Natural killer cell (primary cell): ENCODE measurements at places on chromosomes 7 and 10.

DNA sequence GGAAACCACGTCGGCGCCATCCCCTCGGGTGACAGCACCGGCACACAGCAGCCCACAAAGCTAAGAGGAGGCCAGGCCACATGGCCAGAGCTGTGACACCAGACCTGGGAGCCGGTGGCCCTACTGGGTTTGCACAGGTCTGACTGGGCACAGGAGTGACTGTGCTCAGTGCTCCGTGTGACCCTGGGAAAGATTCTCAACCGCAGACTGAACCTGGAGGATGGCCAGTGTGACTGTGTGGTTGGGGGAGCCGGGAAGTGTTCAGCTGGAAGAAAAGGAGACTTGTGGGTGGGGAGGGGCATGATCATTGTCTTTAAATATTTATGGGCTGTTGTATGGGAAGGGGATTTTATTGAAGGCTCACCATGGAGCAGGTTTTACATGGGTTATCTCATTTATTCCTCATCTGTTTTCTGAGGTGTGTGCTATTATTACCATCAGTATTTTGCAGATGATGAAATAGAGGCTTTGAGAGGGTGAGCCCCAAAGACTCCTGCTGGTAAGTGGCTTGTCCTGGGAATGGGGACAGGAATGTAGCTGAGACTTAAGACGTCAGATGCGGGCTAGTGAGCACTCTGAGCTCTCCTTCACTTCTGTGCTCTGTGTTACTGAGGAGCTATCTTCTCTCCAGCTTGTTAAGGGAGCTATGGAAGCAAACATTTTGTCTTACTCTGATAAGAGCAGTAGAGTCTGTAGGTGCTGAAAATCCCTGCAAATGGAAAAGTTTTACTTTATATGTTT, 127.5 kb downstream of the TMEM178B start:
- DNase-seq = no peak

- DNase-seq = no peak
Measured at GRCh38 chr10:103021150-103021899, 103.2 kb downstream of the CNNM2 start.

DNA sequence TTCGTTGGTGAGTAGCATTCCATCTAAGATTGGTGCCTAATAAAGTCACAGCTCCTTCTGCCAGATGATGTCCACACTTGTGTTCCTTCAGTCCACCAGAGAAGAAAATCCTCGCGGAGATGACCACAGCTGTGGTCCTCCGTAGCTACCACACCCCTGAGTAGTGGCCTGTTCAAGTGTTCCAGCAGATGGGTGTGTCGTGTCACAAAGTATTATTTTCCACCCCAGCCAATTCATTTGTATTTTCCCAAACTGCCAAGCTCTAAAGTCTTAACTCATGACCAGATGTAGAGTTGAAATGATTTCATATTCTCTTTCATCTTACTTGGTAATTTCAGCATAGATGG, 251.3 kb upstream of the TCF7L2 start:
- no peak for DNase-seq

DNA sequence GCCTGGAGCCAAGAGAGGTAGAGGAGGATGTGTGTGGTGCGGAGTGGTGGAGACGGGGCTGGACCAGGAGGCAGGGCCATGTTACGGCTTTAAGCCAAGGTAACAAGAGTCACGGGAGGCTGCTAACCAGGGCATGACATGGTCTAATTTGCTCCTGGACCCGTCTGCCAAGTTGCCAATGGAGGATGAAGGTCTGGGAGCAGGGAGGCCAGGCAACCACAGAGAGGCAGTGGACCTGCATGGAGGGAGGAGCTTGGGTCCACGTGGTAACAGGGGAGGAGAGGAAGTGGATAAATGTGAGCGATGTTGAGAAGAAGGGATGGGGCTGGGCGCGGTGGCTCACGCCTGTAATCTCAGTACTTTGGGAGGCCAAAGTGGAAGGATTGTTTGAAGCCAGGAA, 31.0 kb downstream of the SRRM3 start:
- no peak for DNase-seq

DNA sequence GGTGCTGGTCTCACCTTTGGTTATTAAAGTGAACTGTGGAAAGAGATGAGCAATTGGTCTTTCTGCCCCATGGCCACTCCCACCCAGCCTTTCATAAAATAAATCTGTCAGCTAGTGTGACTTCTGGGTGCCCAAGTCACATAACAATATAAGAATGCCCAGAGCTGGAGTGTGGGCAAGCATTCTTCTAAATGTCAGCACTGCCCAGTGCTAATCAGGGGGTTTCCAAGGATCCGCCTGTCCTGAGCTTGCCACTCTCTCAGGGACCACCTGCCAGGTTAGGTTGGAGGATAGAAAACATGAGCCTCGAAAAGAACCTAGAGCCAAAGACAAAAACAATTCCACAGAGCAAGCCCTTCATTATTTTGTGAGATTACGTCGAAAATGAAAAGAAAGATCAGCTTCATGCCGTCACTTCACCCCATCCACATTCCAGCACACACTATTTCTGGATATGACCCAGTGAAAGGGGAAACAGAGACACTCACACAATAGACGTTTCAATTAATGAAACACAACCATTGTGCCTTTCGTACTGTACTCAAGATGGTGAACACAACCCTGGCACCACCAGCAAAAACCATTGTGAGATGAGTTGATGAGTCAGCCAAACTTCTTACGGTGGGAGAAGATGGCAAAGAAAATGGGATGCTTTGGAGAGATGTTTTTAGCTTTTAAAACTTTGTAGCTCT, 30.8 kb downstream of the SCRN1 start:
- DNase-seq = no peak

DNA sequence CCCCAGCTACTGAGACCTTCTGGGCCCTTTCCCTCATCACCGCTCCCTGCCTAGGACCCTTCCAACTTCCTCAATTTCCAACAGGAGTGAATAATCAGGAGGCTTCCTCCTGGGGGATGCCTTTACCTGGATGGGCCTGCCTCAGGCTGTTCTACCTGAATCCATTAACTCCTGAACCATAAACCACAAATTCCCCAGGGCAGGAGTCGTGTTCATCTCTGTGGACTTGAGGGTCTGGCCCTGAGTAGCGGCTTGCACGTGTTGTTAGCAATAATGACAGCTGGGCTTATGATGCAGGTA, 105.1 kb upstream of the GPR26 start:
- no peak for DNase-seq

DNA sequence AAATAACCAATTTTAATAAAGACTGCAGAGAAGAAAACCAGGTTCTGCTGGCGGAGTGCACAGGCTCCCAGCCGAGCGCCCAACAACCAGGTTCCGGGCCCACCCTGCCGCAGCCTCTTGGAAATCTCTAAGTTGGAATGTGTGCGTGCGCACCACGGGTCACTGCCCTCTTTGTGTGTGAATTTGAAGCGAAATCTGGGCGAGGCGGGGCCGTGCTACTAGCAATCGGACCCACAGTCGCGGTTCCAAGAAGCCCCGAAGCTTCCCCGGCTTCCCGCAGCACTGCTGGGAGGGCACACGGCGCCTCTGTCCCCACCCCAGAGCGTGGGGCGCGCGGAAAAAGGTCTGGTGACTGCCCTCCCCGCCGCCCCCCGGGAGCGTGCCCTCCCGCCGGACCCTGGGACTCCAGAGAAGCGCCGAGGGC, 666 bp upstream of the MAP3K8 start:
- no peak for DNase-seq

GRCh38 chr7:77760809-77761453, 37.3 kb downstream of the TMEM60 start:
- DNase-seq = no peak

DNA sequence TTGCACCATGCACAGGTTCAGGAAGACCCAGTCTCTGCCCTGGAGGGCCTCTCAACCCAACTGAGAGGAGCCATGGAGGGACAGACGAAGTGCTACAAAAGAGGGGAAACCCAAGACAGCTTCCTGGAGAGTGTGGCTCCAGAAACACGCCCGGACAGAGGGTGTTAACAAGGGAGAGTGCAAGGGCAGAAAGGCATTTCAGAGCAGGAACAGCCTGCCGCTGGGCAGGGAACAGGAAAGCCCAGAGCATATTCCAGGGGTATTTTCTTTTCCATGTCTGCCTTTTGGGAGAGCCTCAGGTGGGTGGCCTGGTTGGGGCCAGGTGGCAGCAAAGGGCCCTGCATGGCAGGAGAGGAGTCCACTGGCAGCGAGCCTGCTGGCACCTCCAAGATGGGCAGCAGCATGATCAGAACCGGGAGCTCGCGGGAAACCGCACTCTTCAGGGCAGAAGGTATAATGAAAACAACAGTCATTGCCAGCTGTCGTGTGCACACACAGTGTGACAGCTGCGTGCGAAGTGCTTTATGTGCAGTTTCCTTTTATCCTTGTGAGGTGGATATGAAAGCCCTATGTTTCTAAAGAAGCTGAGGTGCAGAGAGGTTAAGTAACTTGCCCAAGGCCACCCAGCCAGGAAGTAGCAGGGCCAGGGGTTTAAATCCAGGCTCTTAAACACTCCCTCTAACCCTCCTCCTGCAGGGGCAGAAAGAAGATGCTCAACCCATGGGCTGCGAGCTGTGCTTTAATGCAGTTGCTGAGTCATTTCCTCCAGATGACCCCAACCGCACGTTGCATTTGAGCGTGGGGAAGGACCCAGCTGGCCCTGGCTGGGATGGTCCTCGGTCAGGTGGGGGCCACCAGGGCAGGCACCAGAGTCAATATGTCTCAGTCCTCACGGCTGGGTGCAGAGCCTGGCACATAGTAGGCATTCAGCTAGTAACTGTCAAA, 128.6 kb downstream of the OAT start:
- DNase-seq = no peak

- DNase-seq = no peak
Measured at GRCh38 chr10:86583983-86584382, 62.4 kb upstream of the WAPL start.

DNA sequence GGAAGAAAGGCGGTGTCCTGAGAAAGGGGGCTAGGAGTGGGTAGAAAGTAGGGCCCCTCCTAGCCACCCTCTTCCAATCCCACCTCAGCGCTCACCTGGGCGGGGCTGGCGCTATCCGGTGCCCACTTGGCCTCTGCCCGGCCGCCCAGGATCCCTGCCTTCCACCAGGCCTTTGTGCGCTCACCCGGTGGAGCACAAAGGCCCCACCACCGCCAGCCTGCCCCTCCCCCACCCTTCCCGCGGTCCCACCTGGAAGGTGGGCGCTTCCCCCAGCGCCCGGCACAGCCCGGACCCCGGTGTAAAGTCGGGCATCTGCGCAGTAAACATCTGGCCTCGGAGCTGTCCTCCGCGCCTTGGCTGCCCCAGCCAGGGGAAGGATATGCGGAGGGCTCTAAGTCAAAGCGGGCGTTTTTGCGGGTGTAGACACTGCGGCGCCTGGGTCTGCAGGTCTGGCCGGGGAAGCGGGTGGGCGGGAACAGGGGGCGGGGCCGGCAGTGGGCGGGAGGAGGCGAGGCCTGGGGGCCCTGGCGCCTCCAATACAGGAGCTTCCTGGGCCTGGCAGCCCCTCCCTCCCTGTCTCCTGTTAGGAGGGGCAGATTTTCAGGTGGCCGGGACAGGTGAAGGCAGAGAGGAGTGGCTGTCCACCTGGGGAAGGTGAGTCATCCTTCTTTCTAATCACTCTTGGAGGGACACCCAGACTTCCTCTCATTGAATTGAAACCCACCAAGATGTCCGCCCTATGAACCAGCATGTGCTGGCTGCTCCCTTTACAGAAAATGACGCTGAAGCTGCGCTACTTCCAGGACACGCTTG, 49.3 kb downstream of the PNLIPRP2 start:
- DNase-seq = no peak

- DNase-seq = no peak
Measured at GRCh38 chr7:100406767-100407166, 21.7 kb downstream of the ZCWPW1 start.

DNA sequence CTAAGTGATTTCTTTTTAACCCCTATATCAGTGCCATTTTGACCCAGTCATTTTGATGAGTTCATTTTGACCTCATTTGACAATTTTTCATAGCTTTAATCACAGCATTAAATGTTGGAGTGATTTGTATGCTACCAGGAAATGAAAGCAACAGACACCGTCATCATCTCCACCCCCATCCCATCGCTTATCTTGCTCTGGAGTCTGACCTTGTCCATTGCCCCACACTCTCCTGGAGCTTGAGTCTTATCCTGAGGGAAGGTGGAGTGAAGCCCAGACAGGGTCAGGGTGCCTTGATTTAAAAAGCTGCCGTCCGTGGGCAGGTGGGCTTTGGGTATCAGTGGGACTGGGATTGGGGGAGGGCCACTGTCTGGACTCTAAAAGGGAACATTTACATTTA, 94.7 kb upstream of the JCAD start:
- DNase-seq = no peak

- no peak for DNase-seq
Measured at GRCh38 chr7:80781561-80781979, 137.3 kb downstream of the SEMA3C start.

GRCh38 chr7:102181517-102181916, 105.2 kb upstream of the SH2B2 start:
- DNase-seq = no peak
